ENCODE measurements at places on chromosomes 7 and 10. TPM values are rescaled to one million over a fixed set of nuclear protein-coding genes. Genes with fewer than 3 reads are reported as not detected.

The ACTL6B gene
- not detected for polyA plus RNA-seq

The IDI2 gene
- polyA plus RNA-seq, result not detected

The RSPH10B2 gene
- not detected for polyA plus RNA-seq

The PAOX gene
- 16.8 TPM for polyA plus RNA-seq

The OR9A2 gene
- polyA plus RNA-seq, result not detected

The CYP2C8 gene
- polyA plus RNA-seq, result 0.24 TPM

The TAC1 gene
- polyA plus RNA-seq, result not detected

The AKR1C3 gene
- polyA plus RNA-seq, result 4.2 TPM

The CREB5 gene
- polyA plus RNA-seq, result not detected

The CNNM1 gene
- polyA plus RNA-seq, result not detected

The LIPM gene
- polyA plus RNA-seq, result not detected

The SMKR1 gene
- polyA plus RNA-seq, result 12.2 TPM

The TMEM213 gene
- polyA plus RNA-seq, result 0.05 TPM

The VWA2 gene
- polyA plus RNA-seq, result not detected

The C10orf53 gene
- not detected for polyA plus RNA-seq

The TET1 gene
- 1.9 TPM for polyA plus RNA-seq

DNA sequence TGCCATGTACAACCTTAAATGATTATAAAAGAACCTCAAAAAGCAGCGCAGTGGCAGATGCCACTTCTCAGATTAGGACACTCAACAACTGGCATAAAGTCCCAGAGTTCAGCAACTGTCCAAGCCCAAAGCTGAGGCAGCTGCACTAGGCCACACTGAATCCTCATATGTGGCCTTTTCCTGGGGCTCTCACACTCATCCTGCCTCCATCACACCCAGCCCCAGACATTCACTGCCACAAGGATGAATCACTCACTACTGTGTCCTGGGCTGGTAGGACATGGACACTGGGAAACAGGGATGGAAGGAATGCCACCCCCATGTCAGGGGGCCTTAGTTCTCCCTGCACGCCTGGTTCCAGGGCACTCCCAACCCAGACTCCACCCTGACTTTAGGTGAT lies 547.7 kb downstream of the TNS3 start:
- DNase-seq, result no peak

DNA sequence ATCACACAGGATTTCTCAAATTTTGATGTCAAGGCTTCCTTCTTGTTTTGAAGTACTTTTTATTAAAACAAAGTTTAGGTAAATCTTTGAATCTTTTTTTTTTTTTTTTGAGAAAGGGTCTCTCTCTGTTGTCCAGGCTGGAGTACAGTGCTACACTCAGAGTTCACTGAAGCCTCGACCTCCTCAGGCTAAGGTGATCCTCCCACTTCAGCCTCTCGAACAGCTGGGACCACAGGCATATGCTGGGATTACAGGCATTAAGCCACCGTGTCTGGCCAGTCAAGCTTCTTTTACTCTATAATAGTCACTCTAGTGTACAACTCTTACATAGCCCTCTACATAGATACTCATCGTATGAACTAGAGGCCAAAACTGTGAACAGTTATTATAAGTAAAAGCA lies 3.4 kb downstream of the RUFY2 start:
- no peak for DNase-seq

GRCh38 chr10:80170641-80171040 lies 34.7 kb downstream of the ANXA11 start:
- no peak for DNase-seq

DNA sequence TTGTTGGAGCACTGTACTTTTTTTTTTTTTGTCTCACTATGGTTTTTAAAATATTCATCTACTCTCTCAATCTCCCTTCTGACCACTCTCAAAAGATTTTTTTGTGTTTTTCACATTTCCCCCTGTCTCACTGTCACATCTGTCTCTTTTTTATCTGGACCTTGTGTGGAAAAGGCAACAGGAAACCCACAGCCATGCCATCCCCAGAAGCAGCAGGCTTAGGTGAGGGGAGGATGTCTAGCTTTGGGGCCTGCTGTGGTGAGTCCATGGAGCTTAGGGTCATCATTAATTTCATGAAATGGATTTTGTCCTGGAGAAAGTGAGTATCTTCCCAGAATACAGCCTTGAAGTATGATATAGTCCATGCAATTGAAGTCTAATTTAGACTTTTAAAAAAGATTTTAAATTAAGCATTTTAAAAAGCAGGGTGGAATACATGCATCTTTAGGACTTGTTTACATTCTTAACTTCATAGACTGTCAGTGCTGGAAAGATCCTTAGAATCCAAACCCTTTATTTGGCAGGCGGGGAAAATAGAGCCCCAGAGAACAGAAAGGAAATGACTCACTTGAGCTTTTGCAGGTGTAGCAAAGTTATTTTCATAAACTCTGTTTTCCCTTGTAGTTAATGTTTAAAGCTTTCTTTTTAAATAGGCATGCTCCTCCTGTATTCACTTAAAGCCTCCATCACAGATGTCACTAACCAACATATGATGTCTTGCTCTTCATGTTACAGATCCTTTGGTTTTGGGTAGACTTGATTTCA lies 25.1 kb downstream of the MINDY4 start:
- DNase-seq, result no peak

GRCh38 chr7:19390795-19391194 lies 245.6 kb upstream of the FERD3L start:
- no peak for DNase-seq

DNA sequence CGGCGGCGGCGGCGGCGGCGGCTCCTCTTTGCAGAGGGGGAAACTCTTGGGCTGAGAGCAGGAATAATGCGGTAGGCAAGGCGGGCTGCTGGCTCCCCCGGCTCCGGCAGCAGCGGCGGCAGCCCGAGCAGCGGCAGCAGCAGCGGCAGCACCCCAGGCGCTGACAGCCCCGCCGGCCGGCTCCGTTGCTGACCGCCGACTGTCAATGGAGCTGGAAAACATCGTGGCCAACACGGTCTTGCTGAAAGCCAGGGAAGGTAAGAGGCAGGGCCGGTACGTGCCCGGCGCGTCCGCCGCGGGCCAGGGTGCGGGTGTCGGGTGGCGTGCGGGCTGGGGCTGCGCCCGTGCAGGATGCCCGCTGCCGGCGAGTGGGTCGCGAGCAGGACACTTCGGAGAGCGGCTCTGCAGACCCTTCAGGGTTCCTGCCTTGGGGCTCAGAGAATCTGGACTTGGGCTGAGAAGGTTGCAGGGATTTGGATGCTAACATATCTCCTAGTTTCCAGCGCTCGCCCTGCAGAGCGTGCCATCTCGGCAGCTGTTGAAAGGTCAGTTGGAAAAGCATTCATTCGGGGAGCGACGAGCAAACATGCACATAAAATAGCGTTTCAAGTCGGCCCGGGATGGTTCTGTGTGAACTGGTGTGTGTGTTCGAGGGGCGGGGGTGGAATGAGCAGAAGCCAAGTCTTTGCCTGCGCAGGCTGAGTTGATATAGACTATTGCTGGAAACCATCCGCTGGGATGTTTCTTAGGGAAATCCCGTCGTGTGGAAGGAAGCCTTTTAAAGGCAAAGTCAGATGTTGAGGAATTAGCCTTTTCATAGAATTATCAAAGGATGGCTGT lies 562 bp downstream of the GRK5 start:
- no peak for DNase-seq

- no peak for DNase-seq
Observed at GRCh38 chr7:135855846-135856245, 107.2 kb upstream of the FAM180A start.

DNA sequence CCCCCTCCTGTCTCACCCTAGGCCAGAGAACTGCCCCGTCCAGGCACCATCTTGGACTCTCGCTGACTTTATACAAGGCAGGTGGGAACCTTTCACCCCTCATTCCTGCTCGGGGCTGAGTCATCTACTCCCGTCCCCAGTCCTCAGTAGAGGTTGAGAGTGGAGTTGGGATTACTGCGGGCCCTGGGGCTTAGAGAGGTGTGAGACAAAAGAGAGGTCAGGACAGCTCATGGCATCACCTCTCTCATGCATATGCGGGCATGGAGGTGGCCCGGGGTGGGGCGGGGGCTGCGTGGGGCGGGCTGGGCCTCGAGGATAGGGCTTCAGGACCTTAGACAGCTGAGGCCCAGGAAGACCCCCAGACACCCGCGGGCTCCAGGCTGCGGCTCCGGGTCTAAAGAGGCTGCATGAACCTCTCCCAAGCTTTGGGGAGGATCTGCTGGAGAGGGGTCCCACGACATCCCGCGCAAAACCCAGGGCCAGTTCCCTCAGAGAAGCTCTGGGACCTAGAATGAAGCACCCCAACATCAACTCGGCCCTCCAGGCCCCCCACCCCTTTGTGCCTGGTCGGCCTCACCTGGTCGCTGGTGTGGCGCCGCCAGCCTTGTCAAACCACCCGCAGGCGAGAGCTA lies 317 bp downstream of the PDZD7 start:
- DNase-seq, result no peak

- no peak for DNase-seq
Observed at GRCh38 chr7:63030061-63030460, 968.6 kb upstream of the ZNF722 start.

DNA sequence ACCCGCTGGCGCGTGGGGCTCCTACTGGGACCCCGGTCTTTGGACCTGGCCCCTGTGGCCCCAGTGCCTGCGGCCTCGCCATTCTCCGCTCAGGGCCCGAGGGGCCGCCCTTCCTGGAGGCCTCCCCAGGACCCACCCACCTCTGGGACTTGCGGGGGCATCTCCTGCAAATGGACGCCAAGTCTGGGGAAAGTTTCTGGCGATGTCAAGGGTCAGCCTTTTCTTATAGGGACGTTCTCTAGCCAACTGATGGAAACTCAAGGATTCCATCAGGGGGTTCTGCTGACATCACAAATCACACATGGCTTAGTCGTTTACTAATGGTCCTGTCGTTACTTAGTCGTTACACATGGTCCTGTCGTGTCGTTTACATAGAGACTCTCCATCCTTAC lies 57.7 kb upstream of the RHOBTB1 start:
- no peak for DNase-seq

- DNase-seq, result no peak
Observed at GRCh38 chr7:145106001-145106400, 270.1 kb upstream of the TPK1 start.

GRCh38 chr7:50826371-50827172 lies 43.9 kb upstream of the GRB10 start:
- DNase-seq, result no peak

GRCh38 chr7:55594870-55595269 lies 22.6 kb upstream of the VOPP1 start:
- DNase-seq, result no peak

DNA sequence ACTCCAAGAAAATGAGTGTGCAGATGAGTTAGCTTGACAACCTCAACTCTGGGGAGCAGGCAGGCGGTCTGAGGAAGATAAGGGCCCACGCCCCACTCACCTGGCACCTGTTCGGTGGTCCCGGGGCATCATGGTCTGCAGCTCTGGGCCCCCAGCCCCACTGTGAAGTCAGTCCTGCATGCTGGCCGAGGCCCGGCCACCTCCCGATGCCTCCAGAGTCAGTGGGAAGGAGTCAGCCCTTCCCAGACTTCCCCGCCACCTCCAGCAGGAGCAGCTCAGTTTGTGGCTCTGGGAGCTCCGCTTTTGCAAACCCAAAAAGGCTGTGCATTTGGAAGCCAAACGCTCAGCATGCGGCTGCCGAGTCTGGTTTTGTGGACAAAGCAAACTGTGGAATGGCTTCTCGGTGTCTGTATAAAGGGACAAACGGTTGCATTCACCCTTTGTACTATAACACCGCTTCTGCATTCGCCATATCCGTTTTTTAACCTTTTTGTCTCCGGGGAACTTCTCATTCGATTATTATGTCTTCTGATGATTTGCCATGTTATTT lies 167.3 kb downstream of the CCDC3 start:
- no peak for DNase-seq

DNA sequence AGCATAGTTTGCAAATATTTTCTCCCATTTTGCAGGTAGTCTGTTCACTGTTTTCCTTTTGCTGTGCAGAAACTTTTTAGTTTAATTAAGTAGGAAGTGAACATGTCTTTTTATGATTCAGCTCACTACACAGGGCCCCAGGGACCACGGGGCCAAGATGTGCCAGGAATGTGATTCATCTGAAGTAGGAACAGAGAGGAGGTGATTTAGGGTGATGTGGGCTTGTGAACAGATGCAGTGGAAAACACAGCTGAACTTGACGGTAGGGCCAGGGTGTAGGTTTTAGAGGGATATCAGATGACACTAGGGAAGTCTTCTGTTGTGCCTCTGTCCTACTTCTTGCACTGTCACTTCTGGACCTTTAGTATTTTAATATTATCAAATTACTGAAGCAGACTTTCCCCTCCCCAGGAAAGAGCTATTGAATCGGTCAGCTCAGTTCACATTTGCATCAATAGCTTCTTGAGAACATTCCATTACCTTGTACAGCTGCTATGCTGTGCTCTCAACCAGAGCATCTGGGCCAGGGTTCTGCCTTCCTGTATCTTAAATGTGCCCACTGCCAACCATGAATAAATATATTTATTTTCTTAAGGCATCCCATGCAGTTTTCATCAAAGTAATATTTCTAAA lies 96.9 kb downstream of the OSBPL3 start:
- DNase-seq, result no peak
